ENCODE measurements at places on chromosomes 4 and X.

DNA sequence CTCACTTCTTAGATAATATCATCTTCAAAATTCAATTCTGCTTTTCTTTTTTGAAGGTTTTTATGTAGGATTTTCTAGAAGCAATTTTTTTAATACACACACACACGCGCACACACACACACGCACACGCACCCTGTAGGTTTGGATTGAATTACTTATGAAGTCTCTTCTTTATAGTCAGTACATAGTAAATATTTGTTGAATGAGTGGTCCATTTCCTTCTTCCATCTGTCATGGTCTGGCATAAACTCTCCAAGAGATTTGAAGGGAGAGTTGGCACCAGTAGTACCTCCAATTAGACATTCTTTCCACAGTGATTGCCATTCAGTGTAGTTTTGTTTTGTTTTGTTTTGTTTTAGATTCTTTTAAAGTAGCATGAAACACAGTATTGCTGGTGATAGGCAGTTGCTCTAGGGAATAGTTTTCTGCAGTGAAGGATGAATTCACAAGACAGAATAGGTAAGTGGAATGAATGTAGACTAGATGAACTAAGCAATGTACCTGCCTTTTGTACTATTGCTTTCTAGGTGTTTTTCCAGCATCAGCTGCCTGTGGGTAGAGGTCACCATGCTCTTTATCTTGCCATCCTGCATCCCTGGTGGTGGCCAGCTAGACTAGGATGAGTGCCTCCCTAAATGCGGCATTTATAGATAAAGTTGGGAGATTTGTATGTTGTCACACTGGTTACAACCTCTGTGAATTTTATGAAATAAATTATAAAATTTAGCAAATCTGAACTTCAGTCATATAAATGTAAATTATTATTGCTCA lies 20.5 kb downstream of the PDLIM5 start:
- DNase-seq: no peak

DNA sequence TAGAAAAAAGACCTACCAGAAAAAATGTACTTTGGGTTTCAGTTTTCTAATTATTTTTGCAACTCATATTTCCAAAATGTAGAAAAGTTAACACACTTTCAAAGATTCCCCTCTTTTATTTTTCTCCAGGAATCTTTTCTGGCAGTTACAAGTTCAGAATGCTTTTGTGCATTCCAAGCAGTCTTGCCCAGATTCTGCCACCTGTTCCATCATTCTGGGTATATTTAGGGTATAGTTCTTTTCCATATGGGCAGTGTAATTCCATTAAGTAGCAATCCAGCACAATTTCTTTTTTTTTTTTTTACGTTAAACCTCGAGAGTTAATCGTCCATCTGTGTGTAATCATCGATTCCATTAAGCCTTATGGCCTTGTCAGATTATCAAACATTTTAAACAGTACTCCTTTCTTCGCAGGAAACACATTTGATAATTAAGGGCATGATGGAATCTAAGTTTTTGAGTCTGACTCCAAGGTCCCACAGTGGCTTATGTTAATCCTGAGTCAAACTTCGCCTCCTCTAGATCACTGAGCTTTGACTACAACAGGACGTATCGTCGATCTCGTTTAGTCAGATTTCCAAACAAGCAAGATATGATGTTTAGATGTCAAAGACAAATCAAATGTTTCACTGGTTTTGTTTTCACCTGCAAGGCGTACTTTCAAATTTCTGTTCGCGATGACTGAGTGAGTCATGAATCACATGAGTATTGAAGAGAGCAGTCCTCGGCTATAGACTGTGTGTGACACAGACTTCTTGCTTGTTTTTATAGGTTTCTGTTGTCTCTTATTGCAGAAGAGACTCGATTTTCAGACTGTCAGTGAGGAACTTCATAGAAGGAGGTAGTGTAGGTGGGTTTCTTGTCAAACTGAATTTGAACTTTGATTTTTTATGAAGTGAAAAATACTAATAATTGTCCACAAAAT lies 118.9 kb upstream of the GK2 start:
- DNase-seq: no peak

GRCh38 chrX:129641469-129641868 lies 13.3 kb downstream of the APLN start:
- DNase-seq: no peak

DNA sequence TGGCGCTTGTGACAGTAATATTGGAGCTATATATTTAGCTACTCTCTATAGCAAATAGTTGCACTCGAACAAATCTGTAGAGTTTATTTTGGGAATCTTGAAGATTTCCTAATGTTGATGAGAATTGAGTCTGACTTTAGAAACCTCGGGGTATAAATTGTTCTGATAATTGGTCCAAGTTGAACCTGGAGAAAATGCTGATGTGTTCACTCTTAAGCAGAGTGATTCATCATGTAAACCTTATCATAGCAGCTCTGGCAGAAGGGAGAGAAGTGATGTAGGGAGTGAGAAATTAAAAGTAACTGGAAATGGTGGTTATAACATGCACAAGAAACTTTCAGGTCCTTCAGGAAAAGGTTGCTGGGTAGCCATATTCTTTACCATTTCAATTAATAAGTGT lies 16.4 kb upstream of the SLC4A4 start:
- no peak for DNase-seq

DNA sequence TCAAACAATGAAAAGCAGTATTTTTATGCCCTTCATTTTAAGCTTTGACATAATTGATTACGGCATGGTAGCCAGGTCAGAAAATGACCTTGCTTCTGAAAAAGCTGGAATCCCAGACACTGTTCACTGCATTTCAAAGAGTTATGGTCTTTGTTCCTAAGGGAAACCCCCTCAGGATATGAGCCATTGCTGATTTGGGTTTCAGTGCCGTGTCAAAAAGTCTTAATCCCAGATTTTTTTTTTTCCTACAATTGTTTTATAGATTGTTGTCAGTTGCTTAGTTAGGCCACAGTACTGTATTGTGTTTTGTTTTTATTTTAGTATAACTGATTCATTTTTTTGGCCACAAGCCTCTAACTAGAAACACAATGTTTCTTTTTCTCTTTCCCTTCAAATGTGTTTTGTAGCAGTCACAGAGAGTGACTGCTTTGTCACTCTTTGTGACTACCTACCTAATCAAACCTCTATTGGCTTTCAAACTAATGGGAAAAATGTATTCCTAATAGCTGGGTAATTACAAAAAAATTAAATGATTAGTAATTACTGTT lies 10.3 kb downstream of the WDR44 start:
- DNase-seq: no peak

DNA sequence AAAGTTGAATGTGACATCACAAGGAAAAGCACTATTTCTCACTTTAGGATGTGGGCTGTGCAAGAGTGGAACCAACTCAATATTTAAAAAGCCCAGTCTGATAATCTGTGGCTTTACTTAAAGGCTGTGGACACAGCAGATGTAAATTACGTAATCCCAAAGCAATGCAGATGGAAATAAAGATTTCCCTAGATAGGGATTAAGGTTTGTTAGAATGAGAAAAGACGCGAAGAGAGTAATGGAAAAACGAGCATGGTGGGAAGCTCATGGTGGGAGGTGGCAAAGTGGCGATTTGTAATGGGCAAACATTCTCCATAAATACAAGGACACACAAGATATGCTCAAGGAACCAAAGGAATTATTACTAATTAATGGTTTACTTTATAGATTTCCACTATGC lies 985.5 kb downstream of the FSTL5 start:
- DNase-seq: no peak

DNA sequence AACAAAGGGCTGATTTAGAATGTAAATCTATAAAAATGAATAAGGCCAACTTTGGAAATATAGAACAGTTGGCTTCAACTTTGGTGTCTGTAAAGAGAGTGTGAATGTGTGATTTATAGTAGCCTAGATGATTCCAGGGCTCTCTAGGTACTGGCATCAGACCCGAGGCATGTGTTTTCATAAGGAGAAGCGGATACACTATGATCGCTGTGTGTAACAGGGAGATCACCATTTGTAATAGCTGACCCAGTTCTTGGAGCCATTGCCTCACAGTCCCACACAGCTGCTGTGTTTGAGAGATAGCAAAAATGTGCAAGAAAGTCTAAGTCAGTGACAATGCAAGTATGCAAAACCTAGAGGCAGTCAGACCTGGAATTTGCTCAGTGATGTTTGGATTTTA lies 135.1 kb downstream of the REPS2 start:
- DNase-seq: no peak

- DNase-seq: no peak
These were observed 94.6 kb downstream of the TAB3 start for GRCh38 chrX:30794497-30794896.

DNA sequence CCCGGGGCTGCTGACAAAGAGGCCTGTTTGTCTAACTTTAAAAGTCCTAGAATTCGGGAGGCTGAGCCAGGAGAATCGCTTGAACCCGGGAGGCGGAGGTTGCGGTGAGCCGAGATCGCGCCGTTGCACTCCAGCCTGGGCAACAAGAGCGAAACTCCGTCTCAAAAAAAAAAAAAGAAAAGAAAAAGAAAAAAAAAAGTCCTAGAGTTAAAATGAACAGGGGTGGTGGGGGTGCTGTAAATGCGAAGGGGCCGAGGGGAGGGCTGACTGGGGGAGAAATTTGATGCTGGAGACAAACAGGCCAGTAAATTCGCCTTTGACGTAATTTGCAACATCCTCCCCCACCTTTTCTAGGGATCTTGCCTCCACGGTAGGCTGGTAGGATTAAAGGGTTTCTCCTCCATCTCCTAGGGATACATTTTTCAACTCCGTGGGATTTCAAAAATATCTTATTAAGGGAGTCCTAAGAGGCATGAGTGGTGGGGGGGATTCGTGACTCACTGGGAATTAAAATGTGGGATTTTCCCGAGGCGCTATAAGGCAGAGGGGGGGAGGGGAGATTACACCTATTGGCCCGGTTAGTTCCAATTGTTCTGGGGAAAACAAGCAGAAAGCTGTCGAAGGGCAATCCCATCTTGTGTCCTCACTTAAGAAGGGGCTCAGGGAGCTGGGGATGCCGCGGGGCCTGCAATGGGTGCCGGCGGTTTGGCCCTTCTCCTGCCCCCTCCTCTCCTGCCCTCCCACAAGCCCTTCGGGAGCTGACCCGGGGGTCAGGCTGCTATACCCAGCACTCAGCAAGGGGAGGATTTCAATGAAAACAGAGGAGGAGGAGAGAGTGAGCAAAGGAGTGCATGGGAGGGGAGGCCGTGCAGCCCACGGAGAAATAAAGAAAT lies 3.0 kb upstream of the BCOR start:
- no peak for DNase-seq

DNA sequence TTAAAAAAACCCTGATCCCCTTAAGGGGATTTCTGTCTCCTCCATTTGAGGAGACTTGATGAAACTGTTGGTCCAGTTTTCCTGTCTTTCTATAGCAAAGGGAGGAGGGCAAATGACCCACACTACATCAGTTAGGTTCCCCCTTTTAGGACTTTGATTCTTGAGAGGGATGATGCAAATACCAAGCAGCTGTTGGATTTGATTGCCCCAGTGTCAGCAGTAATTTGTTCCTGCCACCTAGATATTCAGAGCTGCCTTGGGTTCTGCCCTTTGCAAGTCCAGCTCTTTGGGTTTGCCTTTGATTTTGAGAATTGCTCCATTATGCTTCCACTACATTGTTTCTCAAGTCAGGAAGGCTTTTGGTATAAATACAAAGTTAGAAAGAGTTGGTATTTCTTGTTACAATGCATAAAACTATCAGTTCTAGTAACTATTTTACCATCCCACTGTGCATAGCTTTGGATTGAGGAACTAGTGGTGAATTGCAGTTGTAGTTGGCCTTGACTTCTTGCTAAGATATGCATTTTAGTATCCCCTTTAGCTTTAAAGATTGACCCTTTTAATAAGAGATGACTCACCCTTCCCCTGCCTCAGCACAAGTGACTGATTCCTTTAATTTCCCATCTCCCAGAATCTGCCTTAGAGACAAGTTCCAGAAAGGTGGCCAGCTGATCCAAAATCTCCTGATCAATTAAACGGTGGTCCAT lies 24.3 kb upstream of the ZNF330 start:
- no peak for DNase-seq
